ENCODE measurements at places on chromosomes 3 and 15.

GRCh38 chr3:78831446-78831972 is 936.3 kb downstream of the ROBO1 start:
- no peak for DNase-seq

GRCh38 chr3:138939561-138940241 is 7.2 kb downstream of the FOXL2 start:
- no peak for DNase-seq

- no peak for DNase-seq
Observed at GRCh38 chr15:90862964-90863778, 5.2 kb upstream of the FURIN start.

DNA sequence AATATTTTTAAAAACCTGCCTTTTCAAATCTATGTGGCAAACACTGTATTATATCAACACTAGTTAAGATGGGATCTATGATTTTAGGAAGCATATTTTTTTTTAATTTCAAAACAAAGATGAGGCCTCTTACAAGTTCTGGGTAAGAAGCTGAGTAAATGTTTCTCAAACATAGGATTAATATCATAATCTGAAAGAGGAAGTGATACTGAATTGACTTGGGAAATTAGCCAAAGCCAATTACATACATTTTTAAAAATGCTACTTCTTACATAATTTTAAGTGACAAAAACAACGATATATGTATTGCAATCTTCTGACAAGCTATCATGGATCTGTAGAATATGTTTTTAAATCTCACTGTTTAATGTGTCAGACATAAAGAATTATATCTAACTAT is 135.1 kb upstream of the UBP1 start:
- no peak for DNase-seq

GRCh38 chr3:166582236-166582635 is 745.0 kb upstream of the BCHE start:
- DNase-seq, result no peak

GRCh38 chr3:111906656-111907055 is 47.6 kb downstream of the PHLDB2 start:
- DNase-seq, result no peak
